AG10803 (cell line): ENCODE measurements at places on chromosomes 5 and 9.

GRCh38 chr9:86940774-86941173, 6.5 kb downstream of the GAS1 start:
- DNase-seq: no peak

DNA sequence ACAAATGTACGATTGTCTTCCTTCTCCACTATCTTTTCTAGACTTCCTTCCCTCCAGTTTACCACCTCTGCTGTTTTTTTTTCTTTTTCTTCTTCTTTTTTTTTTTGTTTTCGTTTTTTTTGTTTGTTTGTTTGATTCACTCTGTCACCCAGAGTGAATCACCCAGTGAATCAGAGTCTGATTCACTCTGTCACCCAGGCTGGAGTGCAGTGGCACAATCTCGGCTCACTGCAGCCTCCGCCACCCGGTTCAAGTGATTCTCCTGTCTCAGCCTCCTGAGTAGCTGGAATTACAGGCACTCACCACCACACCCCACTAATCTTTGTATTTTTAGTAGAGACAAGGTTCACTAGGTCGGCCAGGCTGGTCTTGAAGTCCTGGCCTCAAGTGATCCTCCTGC, 375.7 kb downstream of the NTRK2 start:
- no peak for DNase-seq

DNA sequence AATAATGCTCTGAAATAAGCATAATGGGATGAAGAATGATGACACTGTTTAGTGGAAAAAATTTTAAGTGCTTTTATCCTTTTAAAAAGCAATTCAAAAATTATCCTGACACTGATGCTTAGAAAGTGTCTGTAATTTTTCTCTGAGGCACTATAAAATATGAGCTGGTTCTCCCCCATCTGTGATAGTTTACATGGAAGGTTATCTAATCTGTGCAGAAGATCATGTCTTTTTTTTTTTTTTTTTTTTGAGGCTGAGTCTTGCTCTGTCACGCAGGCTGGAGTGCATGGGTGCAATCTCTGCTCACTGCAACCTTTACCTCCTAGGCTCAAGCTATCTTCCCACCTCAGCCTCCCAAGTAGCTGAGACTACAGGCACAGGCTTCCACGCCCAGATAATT, 15.2 kb upstream of the TAF11L2 start:
- DNase-seq: no peak

- no peak for DNase-seq
Observed at GRCh38 chr5:127296321-127296720, 5.7 kb downstream of the MEGF10 start.

- no peak for DNase-seq
Observed at GRCh38 chr5:54017580-54017979, 292.8 kb downstream of the ARL15 start.

DNA sequence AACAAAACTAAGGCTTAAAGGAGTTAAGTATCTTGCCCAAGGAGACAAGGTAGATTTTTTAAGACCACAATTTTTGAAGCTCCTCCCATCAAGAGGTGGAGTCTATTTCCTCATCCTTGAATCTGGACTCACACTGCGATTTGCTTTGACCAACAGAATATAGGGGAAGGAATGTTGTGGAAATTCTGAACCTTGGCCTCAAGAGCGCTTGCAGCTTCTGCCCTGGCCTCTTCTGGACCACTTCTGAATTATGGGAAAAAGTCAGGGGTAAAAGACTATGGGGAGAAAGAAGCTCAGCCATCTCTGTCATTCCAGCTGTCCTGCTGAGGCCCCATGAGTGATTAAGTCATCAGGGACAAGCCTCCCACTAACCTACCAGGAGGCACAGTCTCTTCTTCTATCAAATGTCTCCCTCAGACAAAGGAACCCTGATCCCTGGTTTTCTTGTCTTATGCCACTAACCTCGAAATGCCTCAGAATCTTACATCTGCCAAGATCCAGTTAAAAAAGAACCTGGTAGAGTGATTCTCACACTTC, 25.9 kb downstream of the MAPKAP1 start:
- DNase-seq: no peak

- no peak for DNase-seq
Observed at GRCh38 chr5:63456279-63456678, 506.0 kb downstream of the HTR1A start.

GRCh38 chr5:180052211-180052818, 19.2 kb downstream of the RNF130 start:
- DNase-seq: no peak

GRCh38 chr9:129609486-129610212, 11.3 kb downstream of the C9orf50 start:
- DNase-seq: peak; percentile 71

DNA sequence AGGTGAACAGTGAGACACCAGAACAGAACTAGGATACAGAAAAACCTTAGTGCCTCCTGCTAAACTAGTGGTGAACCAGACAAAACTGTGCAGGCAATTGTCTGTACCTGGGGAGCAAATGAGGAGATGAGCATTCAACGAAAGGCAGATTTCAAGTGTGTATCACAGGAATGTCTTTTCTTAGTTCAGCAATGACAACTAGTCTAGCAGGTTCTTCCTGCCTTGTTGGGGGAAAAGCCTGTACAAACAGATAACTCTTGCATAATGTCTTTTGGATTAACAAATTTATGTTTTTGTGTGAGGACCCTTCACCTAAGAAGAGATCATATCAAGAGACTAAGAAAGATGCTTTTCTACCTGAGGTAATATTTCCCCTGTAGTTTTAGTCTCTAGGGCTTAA, 21.8 kb upstream of the DENND4C start:
- DNase-seq: no peak

GRCh38 chr5:5200133-5200532, 60.0 kb downstream of the ADAMTS16 start:
- no peak for DNase-seq

DNA sequence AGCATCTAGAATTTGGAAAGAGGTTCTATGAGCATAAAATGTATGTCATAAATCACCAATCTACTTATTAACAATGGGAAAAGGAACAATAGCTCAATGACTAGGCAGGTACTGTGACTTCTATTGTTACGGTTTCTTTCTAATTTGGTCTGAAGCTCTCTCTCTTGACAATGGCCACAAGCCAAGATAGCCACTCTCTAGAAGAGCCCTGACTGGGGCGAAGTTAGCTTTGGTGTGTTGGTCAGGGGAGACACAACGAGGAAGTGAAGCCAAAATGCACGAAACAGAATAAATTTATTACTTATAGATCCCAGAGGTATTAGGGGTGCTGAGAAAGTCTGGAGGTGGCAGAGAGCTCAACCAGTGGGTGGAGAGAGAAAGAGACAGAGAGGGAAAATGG, 9.4 kb upstream of the RAD23B start:
- no peak for DNase-seq

DNA sequence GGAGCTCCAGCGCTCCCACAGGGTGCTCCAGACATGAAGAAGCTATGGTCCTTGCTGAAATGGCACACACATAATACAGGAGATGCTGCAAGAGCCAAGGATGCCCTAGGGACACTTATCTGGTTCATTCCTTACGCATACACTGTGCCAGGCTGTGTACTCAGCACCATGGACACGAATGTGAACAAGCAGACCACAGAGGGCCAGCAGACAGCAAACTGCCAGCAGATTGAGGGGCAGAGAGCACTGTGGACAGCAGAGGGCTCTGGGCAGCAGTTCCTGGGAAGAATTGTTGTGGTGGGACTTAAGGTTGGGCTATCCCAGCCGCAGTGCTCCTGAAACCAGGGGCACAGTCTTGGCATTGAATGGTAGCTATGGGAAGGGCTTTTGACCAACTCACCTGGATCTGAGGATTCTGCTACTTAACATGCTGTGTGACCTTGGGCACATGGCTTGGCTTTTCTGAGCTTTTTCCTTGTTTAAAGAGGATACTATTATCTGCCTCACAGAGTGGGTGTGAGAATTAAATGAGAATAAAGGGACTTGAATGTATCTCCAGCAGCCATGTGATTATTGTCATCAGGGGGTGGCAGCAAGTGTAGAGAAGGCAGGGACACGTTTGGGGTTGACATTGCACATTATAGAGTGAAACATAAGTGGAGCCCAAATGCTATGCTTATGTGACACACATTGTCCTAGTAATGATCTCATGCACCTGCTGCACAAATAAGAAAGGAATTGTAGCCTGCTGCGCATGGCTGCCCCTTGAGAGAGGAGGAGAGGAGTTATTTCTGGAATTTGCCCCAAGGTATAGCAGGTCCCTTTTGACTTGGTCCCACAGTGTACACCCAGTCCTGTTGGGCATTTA, 30.1 kb downstream of the PPARGC1B start:
- DNase-seq: no peak

- DNase-seq: no peak
Observed at GRCh38 chr5:12566441-12566840, 662.2 kb upstream of the CTNND2 start.

DNA sequence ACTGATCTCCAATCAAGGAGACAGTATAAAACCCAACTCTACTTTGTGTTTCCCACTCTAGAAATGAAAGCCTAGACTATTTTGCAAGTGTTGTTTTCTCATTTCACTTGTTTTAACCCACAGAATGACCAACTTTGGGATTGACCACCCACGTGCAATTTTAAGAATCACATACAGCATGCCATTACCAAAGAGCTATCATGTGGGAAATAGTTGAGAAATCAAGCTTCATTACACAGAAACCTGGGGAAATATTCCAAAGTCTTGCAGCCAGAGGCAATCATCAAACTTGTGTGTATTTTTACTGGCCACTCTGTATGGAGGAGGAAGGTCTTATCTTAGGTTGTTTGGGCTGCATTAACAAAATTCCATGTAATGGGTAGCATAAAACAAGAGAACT, 451.4 kb upstream of the DAB2 start:
- DNase-seq: peak; percentile 64

DNA sequence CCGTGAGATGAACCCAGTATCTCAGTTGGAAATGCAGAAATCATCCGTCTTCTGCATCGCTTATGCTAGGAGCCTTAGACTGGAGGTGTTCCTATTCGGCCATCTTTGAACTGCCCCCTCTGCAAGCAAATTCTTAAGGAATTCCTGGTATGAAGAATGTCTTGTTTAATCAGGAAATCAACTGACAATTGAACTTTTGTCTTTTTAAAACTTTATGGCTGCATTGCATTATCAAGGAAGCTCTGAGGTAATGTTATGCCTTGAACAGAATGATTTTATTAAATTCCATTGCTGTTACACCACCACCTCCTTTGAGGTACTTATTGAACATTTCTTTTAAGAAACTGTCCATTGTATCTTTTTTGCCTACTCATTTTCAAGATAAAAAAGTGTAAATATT, 1915.7 kb upstream of the CDH9 start:
- DNase-seq: no peak

- DNase-seq: no peak
Observed at GRCh38 chr9:36764364-36765076, 191.8 kb downstream of the MELK start.

DNA sequence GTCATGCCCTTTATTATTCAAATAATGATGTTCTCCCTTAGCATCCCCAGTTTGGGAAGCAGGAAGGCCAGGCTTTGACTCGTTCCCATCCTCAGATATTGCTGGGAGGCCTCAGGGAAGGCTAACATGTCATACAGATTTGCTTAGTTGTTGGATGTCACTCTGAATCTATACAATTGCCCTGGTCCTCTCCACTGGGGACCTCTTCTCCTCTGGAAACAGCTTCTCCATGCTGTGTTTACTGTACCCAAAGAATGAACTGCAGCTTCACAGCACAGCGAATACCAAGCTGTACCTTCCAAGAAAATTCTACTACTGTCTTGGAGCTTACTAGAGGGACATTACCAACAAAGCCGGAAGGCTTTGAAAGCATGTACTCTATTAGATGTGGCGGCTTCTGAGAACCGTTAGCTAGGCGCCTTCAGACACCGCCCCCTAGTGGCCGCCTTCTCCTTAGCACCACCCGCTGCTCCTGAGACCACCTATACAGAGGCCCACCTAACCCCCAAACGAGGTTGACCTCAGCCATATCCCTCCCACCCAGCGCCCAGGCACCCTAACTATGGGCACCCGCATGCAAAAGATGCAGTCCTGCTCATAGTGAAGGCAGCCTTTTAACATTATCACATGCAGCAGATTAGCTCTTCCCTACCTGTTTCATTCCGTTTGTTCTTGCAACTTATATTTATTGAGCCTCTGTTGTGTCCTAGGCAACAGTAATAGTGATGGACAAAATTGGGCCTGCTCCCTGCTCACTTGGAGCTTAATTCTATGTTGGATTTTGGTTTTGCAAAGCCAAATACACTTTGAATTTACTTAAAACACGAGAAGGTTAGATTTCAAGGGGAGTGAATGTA, 34.9 kb upstream of the FOXI1 start:
- peak; percentile 43 for DNase-seq

DNA sequence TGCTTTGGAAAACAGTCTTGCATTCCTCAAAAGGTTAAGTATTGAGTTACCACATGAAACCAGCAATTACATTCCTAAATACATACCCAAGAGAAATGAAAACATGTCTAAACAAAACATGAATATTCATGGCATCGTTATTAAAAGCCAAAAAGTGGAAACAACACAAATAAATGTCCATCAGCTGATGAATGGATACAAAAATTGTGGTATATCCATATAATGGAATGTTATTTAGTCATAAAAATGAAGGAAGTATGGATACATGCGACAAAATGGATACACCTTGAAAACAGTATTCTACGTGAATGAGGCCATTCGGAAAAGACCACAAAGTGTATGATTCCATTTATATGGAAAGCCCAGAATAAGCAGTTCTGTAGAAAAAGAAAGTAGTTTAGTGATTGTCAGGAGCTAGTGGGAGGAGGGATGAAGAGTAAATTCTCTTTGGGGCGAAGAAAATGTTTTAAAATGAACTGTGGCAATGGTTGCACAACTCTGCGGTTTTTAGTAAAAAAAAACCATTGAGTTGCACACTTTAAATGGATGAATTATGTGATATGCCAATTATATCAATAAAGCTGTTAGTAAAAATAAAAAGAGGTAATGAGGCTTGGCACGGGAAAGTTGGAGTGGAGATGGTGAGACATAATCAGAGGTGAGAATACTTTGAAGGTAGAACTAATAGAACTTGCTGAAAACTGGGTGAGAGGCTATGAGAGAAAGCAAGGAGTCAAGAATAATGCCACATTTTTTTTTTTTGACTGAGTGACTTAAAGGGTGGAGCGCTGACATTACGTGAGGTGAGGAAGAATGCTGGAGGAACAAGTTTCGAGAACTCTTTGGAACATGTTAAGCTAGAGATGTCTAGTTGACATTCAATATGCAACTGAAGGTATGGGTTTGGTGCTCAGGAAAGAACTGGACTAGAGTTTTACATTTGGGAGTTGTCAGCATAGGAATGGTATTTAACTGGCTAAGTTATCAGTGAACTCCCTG, 194.9 kb upstream of the ZNF608 start:
- DNase-seq: no peak
